Upper lobe of left lung (tissue), 6 donors: ENCODE measurements at places on chromosomes 1 and 21. TPM values are rescaled to one million over a fixed set of nuclear protein-coding genes. Genes with fewer than 3 reads are reported as not detected.
A peak's percentile ranks its signal among the peaks of the same experiment; 100 is the strongest.

DNA sequence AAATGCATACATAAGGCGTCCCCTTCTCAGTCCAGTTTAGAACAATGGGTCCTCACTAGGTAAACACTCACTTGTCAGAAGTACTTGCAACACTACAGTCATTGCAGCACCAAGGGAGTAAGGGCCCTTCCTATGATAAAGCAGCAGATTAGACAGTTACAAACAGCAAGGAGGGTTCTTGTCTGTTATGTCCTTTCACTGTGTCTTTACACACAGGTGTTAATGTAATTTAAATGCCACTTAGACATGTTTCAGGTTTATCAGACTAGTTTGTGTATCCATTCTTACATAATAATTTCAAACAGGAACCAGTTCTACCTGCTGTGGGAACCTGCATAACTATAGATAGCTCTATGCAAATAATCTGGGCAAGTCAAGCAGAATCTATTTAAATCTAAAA, 105.6 kb upstream of the USH2A start:
- H3K27ac ChIP-seq: no peak overlapping the region
- peaks cover 3% of the 10 kb centered on the region for H3K4me1 ChIP-seq
- H3K4me3 ChIP-seq: no peak overlapping the region

Gene FAM43B
- total RNA-seq: not detected

DNA sequence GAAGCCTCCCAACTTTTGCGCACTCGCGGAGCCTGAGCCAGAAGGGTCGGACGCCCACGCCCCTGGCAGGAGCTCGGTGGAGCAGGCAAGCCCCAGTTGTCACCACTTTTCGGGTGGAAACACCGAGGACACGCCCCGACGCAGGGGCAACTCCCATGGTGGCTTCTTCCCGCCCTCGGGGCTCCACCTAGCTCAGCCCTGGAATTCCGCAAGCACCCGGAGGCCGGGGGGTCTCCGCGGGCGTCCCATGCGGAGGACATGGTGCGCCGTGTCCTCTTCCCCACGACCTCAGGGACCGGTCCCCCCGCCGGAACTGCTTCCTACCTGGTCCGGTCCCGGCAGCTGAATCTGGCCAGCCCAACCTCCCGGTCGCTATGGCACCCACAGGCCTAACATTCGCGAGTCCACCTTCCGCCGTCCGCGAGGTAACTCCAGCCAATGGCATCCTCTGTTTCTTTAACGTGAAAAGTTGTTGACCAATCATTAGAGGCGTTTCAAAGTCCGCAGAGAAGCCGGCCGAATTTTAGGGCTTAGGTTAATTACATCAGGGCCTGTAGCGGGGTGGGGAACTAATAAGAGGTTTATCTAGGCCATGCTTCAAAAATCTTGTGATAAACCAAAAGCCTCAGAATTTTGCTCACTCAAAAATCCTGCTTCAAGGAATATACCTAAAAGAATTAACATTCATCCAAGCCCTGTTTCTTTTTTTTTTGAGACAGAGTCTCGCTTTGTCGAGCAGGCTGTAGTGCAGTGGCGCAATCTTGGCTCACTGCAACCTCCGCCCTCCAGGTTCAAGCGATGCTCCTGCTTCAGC, at the start of gene STPG1:
TSS of gene STPG1 (minus strand) at position 433 of the 814 bp plus-strand sequence. CDS start 12,394 bp downstream, outside the sequence.
- peaks cover 37% of the 10 kb centered on the region for H3K4me1 ChIP-seq
- H3K4me3 ChIP-seq: peak within 1 kb of the TSS; percentile 75
- no peaks in the 10 kb centered on the region for H3K36me3 ChIP-seq
- peak within 1 kb of the TSS; percentile 83 for H3K27ac ChIP-seq

- H3K27me3 ChIP-seq: no peaks in the 10 kb centered on the region
- H3K4me1 ChIP-seq: no peaks in the 10 kb centered on the region
- H3K27ac ChIP-seq: no peak overlapping the region
- DNase-seq: no peak
- H3K4me3 ChIP-seq: no peak overlapping the region
Observed at GRCh38 chr1:236417336-236417735, 23.2 kb downstream of the EDARADD start.

DNA sequence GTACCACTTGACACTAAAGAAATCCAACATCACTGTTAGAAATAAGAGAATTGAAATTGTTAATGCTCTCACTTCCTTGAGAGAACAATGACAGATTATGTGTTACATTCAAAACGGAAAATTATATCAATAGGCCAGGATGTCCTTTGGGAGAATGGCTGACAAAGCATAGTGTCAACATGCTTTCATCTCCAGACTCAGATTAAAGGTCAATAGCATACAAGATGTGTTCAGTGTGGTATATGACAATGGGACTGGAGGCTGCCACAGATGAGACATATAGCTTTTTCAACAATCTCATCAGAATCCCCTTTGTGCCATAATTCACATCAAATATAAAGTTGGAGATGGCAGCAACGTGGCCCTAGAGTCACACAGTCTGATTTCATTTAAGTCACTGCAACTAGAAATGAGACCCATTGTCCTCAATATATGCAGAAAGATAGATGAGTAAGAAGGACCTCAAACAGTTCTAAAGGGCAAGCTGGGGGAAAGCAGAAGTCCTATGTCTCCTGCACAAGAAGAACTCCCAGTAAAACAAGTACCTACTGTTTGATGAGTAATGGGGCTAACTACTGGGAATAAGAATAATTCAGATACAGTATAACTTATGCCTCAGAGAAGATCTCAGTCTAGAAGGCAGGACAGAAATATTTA, 327.9 kb downstream of the TTLL7 start:
- no peak overlapping the region for H3K4me3 ChIP-seq
- H3K4me1 ChIP-seq: no peaks in the 10 kb centered on the region
- H3K27ac ChIP-seq: no peak overlapping the region
- DNase-seq: no peak
- H3K27me3 ChIP-seq: no peaks in the 10 kb centered on the region

Gene CLDN17
- not detected for total RNA-seq

Gene CAMK1G
- 0.20 TPM for total RNA-seq

Gene NR1I3
- not detected for total RNA-seq
